ENCODE measurements at places on chromosomes 6 and 20.
A peak's percentile ranks its signal among the peaks of the same experiment; 100 is the strongest.

- no peak for DNase-seq
These were observed 134.2 kb downstream of the GMDS start for GRCh38 chr6:2111162-2111677.

DNA sequence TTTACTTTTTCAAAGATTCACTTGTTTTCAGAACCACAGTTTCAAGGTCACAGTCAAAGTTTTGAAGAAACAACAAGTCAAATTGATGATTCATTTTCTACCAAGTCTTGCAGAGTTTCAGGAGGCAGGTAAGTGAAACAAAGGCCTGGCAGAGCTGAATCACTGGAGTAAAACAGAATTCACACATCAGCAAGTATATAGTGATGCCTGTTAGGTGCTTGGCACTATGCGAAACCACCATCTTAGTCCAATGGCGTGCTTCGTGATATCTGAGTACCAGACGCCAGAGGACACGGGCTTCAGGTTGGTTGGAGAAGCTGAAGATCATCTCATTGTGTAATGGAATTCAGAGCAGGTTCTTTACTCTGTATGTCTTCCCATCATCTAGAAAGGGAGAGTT lies 75.9 kb downstream of the RTN4IP1 start:
- no peak for DNase-seq

- DNase-seq = no peak
These were observed 126.6 kb downstream of the ADAT2 start for GRCh38 chr6:143323729-143324470.

DNA sequence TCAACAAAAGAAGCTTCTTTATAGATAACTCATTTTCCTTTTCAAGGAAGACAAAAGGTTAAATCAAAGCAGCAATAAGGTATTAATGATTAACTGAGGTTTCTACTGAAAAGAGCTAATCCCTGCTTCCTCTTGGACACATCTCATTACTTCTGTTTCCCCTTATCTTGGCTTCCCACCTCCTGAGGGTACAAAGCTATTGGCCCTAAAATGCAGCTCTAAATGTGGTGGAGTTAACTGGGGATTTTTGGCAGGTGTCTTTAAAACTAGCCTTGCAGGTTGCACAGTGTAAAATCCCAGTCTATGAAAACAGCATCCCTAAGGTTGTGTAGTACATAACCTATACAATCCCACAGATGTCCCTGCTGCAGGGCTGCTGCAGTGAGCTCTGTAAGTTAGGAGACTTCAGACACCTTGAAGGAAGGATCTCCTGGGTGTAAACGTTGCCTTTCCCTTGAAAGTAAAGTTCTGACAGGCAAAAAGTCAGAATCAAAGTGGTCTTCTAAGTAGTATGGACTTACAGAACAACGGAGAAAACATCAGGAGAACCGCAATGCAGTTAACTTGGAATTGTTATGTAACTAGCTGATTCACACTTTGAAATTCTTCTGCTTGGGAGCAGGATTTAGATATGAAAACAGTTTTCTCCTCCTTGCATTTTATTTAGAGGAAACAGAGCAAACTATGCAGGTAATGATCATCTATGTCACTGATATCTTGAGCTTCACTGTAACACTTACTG lies 71.7 kb upstream of the TRAF3IP2 start:
- no peak for DNase-seq

- peak; percentile 86 for DNase-seq
These were observed 281.7 kb upstream of the PRDM1 start for GRCh38 chr6:105804424-105804823.
